Dermis microvascular lymphatic vessel endothelial cell (primary cell): ENCODE measurements at places on chromosomes 12 and 14.
A peak's percentile ranks its signal among the peaks of the same experiment; 100 is the strongest.

GRCh38 chr12:57006809-57007475, 596 bp upstream of the ZBTB39 start:
- no peak for DNase-seq

- DNase-seq = no peak
Measured at GRCh38 chr12:132456944-132457495, 32.9 kb upstream of the FBRSL1 start.

DNA sequence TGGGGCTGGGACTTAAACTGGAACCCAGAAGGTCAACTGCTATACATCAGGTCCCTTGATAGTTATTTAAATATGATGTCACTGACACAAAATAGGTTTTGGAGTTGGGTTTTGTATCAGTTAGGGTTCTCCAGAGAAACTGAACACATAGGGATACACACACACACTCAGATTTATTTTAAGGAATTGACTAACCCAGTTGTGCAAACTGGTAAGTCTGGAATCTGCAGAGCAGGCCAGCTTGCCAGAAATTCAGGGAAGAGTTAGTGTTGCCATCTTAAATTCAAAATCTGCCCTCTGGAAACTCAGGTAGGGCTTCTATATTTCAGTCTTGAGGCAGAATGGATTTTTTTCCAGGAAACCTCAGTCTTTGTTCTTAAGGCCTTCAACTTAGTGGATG, 36.9 kb downstream of the MAPK1IP1L start:
- no peak for DNase-seq

DNA sequence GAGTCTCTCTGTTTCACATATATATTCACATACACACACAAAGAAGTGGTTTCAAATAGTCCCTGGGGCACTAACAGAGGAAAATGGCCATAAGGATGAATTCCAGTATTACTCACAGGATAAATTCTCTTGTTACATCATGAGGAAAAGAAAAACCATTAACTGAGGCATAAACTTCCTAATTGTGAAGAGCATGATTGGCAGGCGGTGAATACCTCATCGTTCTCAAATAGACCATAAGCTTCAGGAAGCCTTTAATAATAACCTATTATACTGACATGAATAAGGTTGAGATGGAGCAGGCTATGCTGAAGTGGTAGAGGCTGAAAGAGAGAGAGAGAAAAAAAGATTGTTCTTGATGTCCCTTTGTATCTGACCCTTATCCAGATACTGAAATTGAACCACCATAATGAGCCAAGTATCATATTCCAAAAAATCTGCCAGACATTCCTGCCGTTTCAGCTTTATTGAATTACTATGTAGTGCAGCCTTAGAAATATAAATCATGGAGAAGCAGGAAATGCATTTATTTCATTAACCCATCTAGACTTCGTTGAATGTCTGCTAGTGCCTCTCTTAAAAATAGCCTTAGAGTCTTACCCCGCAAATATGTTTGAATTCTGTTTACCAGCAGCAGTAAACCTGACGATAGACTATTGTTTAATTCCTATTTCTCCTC, 86.8 kb downstream of the NUAK1 start:
- no peak for DNase-seq

DNA sequence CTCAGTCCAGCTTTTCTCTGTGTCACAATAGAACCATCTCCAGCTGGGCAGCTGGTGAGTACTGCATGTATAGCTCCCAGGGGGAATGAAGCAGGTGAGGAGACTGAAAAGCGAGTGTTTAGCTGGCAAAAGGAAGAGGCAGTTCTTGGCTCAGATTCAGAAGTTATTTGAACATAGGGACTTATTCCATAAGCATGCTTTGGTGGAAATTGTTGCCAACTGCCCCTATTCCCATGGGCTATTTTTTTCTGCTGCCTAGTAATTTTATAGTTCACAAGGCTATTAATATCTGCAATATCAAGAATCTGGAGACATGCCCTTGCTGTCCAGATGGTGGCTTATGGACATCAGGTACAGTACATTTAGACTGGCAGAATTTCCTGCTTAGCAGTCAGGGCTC, 1112.7 kb downstream of the LRFN5 start:
- DNase-seq = no peak

DNA sequence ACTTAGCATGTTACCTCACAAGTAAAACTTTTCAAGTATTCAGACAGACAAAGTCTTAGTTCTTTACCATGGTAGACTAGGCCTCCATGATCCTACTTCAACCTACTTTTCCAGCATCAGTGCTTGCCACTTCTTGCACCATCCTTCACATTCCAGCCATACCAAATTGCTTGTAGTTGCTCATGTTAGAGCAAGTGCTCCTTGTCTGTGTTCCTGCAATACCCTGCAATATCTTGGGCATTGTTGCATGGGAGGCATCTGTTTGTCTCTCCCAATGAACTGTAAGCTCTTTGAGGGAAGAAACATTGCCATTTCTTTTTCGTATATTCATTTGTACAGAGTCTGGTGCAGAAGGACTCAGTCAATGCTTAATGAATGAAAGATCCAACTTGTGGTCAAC, 78.0 kb downstream of the SRGAP1 start:
- no peak for DNase-seq

- no peak for DNase-seq
Measured at GRCh38 chr12:101775816-101776215, 36.6 kb upstream of the SYCP3 start.

DNA sequence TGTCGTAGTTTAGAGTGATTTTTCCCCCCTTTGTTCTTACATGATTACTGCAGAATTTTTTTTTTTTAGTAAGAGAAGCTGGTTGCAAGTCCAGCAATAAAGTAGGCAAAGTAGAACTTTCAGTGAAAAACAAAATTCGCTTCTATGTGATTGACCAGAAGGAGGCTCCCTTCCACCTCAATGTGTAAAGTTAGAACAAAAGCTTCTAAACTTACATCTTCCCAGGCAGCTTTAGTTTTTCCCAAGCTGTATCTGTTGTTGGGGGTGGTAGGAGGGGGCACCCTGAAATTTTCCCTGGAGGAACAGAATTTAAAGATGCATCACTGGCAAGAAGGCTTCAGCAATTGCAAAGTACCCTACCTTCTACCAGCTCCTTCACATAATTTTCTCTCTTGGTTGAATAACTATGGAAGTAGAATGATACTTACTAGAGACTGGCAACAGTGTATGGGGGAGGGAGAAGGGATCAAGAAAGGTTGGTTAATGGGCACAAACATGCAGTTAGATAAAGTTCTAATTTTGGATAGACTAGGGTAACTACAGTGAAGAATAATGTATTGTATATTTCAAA, 87.3 kb upstream of the E2F7 start:
- DNase-seq = peak; percentile 62

DNA sequence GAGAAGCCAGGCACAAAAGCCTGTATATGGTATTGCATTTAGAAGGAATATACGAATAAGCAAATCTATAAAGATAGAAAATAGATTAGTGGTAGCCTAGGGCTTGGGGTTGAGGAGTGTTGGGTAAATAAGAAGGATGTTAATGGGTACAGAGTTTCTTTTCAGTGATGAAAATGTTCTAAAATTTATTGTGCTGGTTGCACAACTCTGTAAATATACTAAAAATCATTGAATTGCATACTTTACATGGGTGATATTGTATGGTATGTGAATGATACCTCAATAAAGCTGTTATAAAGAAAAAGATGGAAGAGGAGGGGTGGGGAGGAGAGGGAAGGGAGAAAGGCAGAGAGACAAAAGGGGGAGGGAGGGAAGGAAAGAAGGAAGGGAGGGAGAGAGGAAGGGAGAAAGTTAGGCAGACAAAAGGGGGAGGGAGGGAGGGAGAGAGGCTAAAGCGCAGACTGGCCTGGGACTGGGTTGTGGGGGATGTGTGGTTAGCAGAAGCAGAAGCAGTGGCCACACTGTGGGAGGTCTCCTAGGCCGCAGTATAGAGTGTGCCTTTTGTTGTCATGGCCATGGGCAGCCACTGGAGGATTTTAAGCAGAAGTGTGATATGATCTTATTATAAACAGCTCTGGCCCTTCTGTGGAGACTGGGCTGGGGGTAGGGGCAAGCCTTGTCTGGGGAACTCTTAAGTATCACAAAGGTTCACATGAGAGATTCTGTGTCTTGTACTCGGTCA, 73.6 kb upstream of the ELK3 start:
- DNase-seq = no peak

DNA sequence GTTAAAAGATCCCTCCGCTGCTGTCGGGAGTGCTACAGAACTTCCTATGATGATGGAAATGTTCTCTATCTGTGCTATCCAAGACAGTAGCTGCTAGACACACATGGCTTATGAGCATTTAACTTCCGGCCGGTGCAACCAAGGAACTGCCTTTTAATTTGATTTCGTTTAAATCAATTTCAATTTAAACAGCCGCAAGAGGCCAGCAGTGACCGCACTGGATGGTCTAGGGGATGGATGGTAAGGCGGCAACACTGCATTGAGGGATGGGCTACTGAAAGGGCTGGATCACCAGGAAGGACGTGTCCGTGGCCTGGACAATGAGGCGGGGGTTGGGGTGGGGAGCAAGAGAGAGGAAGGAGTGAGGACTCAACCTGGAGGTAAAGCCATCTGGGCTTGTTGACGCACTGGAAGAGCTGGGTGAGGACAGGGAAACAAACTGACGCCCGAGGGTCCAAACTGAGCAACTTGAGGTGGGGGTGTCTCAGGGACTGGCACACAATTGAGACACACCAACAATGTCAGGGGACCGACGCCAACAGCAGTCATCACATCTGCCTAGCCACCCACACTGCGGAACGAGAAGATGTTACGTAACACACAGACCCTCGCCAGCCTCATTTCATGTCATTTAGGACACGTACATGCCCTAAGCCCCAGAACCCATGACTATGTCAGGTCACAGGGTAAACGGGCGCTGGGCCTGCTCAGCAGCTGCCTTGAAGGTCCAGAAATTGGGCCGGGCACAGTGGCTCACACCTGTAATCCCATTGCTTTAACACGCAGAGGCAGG, 57.6 kb downstream of the SCARB1 start:
- no peak for DNase-seq

- DNase-seq = peak; percentile 24
Measured at GRCh38 chr12:111298582-111299436, 70.1 kb downstream of the PHETA1 start.

GRCh38 chr12:56257071-56257470, 1.1 kb downstream of the ANKRD52 start:
- no peak for DNase-seq

- peak; percentile 70 for DNase-seq
Measured at GRCh38 chr14:69090187-69090789, 62.6 kb downstream of the DCAF5 start.

- DNase-seq = no peak
Measured at GRCh38 chr12:107130830-107131611, 37.7 kb upstream of the CRY1 start.

GRCh38 chr14:104881369-104881979, 16.4 kb downstream of the CEP170B start:
- DNase-seq = no peak

DNA sequence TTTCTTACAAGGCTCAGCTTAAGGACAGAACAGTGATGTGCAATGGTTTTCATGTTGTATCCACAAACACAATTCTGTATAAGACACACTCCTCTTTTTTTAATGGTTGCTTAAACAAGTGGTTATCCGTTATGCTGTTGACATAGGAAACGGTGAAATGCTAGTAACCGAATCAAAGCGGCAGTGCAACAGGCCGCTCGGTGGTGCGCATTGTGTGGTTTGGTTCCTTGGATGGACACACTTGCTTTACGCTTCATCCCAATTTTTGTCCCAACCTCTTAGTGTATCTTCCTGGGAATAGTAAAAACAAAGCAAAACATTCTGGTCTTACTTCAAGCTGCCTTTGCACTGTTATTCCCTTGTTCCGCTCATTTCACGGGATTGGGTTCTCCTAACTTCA, 650 bp upstream of the PTGER2 start:
- DNase-seq = no peak

DNA sequence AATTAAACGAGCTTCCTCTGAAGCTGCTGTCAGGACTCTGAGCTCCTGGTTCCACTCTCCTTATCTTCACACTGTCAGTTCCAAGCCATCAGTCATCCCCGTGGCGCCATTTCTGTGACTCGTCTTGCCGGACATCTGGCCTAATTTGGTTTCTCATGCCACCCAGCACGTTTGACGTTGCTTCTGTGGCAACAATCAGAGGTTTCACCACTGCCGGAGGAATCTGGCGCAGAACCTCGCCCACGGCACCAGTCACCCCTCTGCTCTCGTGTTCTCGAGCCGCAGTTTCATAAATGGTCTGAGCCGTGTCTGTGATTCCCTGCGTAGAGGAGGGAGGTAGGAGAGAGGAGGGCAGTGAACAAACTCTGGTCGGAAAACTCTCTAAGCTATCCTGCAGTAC, 29.7 kb downstream of the BDKRB1 start:
- no peak for DNase-seq

DNA sequence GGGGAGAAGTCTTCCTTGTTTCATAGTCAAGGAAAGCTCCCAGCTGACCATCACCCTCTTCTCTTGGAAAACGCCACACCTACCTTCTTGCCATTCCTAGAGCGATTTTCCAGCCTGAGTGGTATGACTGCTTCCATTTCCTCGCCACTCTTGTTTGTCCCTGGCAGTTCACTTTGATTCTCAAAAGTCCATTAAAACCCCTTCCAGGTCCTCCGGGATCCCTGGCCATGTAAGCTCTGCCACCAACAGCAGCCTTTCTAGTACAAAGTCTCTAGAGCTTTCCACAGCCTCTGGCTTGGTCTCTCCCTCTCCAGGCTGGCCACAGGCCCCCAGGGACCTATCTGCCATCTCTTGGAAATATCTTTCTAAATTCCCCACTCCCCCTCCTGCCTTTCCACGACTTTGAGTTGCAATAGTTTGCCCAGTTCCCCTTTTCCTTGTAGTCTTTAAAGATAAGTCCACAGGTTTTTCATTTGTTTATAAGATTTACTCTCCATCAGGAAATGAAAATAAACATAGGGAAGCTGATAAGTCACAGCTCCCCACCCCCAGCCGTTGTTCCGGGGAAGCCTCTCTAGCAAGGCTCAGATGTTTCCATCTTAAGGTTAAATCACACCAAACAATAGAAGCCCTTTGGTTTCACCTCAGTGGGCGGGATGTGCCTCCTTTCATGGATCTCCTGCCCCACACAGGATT, 42.9 kb upstream of the SINHCAF start:
- no peak for DNase-seq

GRCh38 chr12:118645219-118645618, 268.9 kb downstream of the SUDS3 start:
- no peak for DNase-seq

- no peak for DNase-seq
Measured at GRCh38 chr14:86464341-86464740, 934.4 kb downstream of the FLRT2 start.
